Activated CD4-positive, alpha-beta T cell treated with anti-CD3 and anti-CD28 coated beads for 48 hours (primary cell): ENCODE measurements at places on chromosomes 4 and X.

- DNase-seq: no peak
Observed at GRCh38 chr4:147732518-147733235, 789 bp downstream of the ARHGAP10 start.

DNA sequence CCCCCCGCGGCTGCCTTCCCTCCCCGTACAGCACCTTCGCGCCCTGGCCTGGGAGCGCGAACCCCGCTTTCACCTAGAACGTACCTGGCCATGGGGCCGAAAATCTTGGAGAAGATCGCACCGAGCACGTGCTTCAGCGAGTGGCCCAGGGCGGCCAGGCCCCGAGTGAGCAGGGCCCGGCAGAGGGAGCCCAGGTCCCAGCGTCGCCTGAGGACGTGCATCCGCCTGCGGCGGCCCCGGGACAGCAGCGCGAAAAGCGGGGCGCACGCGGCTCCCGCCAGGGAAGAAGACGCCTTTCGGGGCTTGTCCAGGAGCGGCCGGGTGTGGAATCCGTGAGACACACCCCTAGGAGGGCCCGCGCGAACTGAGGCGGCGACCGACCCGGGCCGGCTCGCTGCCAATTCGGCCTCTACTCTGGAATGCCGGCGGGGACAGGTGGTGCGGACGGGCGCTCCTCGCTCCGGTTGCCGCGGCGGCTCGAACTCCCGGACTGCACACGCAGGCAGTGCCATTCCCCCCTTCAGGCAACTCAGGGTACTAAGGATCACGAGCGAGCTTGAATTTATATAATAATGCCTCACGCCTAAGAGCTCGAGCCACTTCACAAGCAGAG is at the start of gene HS6ST2:
Gene HS6ST2, minus strand, starts transcription at position 539 of the 613 bp plus-strand sequence.
- DNase-seq: peak; percentile 17

GRCh38 chr4:114036426-114036825 is 57.0 kb upstream of the ARSJ start:
- DNase-seq: no peak

DNA sequence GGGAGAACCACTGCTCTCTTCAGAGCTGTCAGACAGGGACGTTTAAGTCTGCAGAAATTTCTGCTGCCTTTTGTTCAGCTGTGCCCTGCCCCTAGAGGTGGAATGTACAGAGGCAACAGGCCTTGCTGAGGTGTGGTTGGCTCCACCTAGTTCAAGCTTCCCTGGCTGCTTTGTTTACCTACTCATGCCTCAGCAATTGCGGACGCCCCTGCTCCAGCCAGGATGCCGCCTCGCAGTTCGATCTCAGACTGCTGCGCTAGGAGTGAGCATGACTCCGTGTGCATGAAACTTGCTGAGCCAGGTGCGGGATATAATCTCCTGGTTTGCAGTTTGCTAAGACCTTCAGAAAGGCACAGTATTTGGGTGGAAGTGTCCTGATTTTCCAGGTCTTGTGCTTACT is 70.9 kb downstream of the MAGEB5 start:
- no peak for DNase-seq

DNA sequence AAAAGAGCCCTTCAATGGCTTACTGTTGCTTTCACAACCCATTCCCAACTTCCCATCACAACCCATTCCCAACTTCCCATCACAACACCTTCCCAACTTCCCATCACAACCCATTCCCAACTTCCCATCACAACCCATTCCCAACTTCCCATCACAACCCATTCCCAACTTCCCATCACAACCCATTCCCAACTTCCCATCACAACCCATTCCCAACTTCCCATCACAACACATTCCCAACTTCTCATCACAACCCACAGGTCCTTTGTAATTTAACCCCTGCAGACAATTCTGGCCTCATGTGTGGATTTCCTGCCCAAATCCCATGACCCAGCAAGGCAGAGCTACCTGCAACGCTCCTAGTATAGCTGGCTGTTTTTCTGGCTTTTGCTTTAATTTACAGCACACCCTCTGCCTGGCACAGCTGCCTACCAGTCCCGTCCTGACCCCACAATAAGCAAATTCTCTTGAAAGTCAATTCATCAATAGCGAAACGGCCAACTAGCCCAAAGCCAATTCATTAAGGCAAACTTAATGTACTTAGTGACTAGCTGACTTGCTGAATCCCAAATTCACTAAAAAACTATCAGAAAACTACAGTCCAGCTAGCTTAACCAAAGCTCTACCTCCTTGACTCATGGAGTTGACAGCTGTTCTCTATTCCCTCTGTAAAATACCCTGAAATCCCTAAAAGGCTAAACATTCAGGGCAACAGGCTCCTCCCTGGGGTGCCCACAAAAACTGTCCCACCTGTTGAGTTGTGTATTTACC is 75.6 kb downstream of the AFAP1 start:
- peak; percentile 25 for DNase-seq

DNA sequence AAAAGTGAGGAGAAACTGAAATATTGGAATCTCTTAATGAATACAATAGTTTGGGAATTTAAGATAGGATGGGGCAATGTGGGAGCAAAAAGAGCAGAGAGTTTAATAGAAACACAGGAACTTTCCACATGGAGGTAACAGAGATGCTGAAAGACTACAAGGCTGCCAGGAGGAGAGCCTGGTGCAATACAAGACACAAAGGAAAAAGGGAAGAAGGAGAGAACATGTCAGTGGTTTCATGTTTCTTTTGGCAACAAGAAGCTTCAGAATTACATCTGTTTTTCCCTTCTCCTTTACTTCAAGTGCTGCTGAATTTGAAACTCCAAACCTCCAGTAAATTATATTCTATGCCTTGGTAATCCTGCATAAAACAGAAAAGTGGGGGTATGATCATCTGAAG is 474.3 kb downstream of the FAT4 start:
- DNase-seq: no peak

- no peak for DNase-seq
Observed at GRCh38 chr4:37803348-37803973, 23.0 kb upstream of the PGM2 start.

- no peak for DNase-seq
Observed at GRCh38 chrX:17822351-17822750, 38.7 kb downstream of the RAI2 start.
